Aorta (tissue), 5 donors: ENCODE measurements at places on chromosomes 7 and 10. TPM values are rescaled to one million over a fixed set of nuclear protein-coding genes. Genes with fewer than 3 reads are reported as not detected.
A peak's percentile ranks its signal among the peaks of the same experiment; 100 is the strongest.

DNA sequence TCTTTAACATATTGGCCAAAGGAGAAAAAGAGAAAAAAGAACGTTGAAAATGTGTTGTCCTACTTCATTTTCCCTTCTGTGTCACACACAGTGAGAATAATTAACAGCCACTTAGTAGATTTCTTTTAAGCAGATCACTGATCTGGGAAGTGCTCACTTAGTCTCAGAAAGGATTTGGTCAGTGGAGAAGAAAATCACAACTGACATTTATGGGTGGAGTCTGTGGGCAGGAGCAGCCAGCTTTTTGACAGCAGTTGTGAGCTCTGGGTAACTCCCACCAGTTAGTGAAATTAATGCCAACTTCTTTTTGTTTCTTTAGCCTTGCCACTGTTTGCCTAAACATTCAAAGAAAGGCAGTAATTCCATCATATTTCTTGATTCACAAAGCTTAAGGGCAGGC lies 49.7 kb downstream of the CDK14 start:
- no peak for DNase-seq

DNA sequence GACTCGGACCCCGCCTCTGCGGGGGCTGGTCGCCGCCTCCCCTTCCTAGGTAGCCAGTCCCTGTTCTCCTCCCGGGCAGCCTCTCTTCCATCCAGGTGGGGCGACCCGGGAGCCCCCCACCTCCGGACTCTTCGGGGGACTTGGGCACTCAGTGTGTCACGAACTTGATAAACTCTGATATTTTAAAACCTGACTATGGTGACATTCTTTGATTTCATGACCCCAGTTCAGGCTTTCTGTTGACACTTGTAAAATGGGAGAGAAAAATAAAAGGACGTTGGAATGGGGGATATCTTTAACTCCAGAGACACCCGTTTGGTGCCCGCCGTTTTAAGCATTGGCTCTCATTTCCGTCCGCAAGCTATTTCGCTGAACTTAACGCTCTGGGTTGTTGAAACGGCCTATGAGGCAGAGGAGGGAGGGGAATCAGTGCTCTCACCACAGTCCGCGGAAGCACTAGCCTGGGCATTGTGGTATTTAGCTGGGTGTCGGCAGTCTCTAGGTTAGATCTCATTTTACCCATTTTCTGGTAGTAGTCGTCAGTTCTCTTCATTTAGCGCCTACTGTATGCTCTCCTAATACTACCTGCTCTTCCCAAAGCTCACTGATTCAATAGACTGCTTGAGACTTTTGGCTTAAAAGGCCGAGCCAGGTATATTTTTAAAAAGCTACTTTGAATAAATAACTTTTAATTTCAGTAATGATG lies 738 bp downstream of the VPS26A start:
- DNase-seq, result no peak

PAX4 gene
- not detected for total RNA-seq

DNA sequence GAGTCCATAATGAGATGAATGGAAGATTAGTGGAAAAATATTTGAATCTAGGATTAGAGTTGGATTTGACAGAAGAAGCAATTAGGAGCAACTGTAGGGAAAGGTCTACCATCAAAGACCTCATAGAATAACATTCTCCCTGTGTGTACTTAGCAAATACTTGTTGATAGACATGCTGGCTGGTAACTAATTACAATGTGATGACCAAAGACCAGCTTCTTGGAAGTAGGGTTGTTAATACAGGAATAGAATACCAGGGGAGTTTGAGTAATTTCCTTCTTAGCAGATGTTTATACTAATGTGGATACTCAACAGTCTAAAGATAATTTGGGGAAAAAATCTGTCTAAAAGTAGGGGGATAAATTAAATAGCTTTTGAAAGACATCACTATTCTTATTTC lies 357.5 kb upstream of the BMPER start:
- no peak for DNase-seq

HMX3 gene
- not detected for total RNA-seq

DNA sequence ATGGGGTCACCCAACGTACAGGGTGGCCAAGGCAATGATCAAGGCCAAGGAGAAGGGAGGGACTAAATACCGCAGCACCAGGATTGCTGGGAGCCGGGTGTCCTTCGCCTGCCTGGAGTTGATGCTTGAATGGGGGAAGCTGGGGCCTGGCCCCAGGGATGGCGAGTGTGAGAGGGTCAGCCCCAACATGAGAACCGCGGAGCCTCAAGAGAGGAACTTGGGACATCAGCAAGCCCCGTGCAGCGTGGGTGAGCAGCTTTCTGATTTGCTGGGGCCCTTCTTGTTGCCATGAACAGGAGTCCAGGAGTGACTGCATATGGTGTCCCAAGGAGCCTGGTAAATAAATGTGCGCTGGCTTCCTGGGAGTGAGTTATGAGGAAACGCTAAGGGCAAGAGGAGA lies 72.8 kb upstream of the PITRM1 start:
- no peak for DNase-seq

DNA sequence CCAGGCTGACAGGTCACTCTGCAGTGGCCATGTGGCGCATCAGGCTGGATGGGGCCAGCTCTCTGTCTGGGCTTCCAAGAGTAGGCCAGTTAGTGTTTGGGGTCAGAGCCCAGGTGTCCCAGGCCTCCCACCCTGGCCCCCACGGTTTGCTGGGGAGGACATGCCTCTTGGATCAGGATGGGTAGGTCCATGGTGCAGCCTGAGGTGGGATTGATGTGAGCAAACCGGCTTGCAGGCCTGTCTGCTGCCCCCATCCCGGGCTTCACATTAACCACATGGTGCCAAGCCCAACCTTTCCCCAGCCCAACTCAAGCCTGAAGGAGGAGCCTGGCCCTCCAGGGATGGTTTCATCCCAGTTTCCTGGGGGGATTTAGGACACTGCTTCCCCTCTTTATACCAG lies 39.2 kb downstream of the LDB3 start:
- peak; percentile 67 for DNase-seq

DNA sequence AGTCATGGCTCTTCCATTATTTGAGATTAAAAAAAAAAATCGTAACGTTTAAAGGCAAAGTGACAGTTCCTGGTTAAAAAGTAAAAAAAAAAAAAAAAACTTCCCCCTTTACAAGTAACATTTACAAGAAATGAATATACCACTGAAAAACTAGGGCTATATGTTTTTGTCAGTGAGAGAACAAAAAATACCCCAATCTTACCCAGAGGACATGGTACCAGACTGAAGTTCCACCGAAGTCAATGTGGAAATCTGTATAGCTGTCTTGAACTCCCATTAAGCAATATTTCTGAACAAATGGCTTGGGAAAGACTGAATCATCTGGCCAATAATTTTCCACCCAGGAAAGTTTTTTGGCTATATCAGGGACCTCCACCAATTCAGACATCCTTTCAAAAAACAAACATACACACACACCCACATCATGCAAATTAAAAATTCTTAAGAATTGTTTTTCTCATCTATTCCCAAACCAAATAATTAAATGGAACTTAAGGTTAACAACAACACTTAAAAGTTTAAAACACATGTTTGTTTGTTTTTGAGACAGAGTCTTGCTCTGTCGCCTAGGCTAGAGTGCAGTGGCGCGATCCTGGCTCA lies 50.2 kb downstream of the KDM7A start:
- DNase-seq, result no peak

GRCh38 chr10:52578871-52579405 lies 193.6 kb downstream of the MBL2 start:
- DNase-seq, result no peak

GRCh38 chr7:81616951-81617350 lies 152.9 kb downstream of the HGF start:
- DNase-seq, result no peak

DNA sequence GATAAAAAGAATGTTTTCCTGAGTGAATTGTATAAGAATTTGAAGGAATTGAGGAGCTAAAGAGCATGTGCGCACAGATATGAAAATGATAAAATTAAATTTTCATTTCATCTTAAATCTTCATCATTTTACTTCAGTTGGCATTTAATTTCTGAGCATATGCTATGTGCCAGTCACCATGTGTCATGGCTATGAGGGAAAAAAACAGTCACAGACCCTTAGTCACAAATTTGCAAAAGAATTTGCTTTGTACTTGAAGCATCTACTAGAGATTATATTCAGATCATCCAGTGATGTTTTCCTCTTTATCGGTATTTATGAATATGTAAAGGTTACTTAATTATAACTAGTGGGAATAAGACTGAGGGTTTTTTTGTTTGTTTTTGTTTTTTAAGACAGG lies 29.8 kb downstream of the VCL start:
- DNase-seq, result no peak

THSD7A gene
- 20.0 TPM for total RNA-seq

DNA sequence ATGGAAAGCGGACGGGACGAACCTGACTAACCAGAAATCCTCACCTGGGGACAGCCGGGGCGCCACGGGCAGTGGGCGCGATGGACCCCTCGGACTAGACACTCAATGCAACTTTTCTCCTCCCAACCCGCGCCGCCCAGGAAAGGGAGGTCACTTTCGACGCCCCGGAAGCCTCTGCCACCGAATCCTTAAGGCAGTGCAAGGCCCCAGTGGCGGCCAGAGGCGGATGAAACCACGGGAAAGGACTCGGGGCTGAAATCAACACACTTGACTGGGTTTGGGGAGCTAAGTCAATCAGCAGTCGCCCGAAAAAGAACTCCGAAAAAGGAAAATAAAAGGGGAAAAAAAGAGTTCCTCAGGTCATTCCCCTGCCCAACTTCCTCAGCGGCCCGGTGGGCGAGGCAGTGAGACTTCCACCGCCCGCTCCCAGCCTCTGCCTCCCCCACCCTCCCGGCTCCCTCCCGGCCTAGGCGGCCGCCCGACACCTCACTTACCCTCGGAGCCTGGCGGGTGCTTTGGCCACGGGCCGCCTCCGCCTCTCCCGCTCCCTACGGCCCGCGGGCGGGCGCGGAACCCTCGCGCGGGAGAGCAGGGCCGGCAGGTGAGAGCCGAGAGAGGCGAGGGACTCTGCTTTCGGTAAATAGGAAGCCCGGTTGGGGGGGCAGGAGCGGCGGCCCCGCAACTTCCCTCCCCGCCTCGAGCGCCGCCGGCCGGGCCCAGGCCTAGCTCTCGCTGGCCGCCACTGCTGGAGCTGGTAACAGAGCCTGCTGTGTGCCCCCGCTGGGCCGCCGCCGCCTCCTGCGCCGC lies 518 bp downstream of the WAPL start:
- peak; percentile 86 for DNase-seq

GRCh38 chr7:92987538-92987937 lies 130.2 kb downstream of the SAMD9 start:
- DNase-seq, result no peak

- peak; percentile 88 for DNase-seq
These were observed at the start of gene CAV1 for GRCh38 chr7:116524609-116525297. Gene CAV1 (plus strand): TSS chr7:116525036. CDS start chr7:116525063, 27 bp downstream.

DNA sequence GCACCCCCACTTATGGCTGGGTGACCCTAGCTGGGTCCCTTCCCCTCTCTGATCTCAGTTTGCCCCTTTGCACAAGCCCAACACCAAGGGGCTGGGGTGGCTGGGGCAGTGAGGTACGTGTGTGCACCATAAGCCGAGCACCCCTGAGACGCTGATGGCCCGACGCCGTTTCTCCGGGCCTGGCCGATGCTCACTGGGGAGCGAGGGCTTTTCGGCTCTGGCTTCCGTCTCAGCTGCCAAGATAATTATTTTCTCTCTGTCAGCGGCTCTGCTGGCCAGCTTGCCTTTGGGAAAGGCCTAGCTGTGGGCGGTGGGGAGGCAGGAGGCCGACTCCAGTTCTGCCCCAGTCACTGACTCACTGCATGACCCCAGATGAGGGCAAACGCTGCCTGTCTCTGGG lies 91.0 kb downstream of the ZMIZ1 start:
- DNase-seq, result peak; percentile 91

DNA sequence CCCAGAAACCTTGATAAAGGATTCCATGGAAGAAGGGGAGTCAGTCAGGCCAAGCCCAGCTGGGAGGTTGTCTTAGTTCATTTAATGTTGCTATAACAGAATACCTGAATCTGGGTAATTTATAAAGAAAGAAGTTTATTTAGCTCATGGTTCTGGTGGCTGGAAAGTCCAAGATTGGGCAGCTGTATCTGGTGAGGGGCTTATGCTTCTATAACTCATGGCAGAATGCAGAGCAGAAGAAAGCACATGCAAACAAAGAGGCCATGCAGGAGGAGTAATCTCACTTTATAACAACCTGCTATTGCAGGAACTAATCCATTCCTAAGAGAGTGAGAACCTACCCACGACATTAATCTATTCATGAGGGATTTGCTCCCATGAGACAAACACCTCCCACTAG lies 54.2 kb upstream of the ANKRD1 start:
- no peak for DNase-seq
